ENCODE measurements at places on chromosomes 12 and 14.

DNA sequence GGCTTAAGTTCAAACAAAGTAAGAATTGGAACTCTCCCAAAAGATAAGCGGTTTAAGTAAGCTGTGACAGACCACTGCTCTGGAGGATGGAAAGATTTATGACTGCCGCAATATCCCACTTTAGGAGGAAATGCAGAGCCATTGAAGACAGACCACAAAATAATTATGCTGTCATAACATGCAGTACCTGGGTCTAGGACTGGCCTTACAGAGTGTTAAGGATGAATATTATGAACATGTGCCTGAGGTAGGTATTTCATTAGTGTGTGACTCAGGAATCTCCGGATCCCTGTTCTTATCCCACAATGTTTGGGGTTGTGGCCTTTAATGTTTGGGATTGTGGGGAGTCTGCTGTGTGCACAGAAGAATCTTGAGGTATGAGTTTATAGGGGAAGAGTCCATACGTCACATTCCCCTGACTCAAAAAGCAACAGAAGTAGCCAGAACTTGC is 114.9 kb downstream of the SAMD4A start:
- H3K27me3 ChIP-seq, result no peaks in the 10 kb centered on the region
- H3K36me3 ChIP-seq, result no peaks in the 10 kb centered on the region
- H3K4me3 ChIP-seq, result no peak overlapping the region
- peak overlapping the region; percentile 33 for H3K27ac ChIP-seq

GRCh38 chr12:14442221-14442881 is 76.9 kb downstream of the ATF7IP start:
- H3K4me3 ChIP-seq, result no peak overlapping the region
- H3K27ac ChIP-seq, result no peak overlapping the region
- H3K36me3 ChIP-seq, result peaks cover 69% of the 10 kb centered on the region

- peak overlapping the region; percentile 20 for H3K27ac ChIP-seq
- peak overlapping the region; percentile 83 for H3K4me3 ChIP-seq
- peaks cover 50% of the 10 kb centered on the region for H3K4me1 ChIP-seq
- H3K27me3 ChIP-seq, result no peaks in the 10 kb centered on the region
- H3K36me3 ChIP-seq, result peaks cover 35% of the 10 kb centered on the region
- peak; percentile 63 for DNase-seq
These were observed 10.2 kb upstream of the ITGB7 start for GRCh38 chr12:53217051-53217930.

DNA sequence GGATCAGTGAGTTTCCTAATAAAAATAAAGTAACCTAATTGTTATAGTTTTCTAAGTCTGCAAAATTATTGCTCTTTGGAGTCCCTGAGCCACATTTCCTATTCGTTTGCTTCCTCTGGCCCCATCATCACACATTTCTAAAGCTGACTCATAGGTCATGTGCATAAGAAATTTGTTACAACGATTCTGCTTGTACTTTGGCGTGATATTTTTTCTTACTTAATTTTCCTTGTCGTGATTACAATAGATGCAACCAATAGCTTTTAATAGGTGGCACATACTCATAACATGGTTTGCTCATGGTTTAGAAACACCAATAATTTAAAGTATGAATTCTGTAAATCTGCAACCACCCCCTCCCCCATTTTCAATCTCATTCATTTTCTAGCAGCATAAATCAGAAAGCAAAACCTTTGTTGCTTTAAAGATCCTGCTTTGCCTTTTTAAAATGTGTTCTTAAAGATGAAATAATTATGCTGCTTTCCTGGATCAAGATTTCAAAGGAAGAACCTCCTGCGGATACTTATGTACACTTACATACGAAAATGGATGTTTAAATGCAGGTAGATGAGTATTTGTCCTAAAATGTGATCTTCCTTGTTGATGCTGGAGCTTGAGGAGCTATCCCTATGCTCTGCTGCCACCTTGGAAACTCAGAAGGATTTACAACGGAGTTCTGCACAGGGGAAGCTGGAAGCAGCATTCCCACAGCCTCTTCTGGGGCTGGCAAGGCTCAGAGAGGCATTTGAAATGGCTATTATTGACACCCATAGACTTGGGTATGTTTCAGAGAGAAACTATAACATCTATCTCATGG is 1.7 kb upstream of the FLRT2 start:
- H3K27me3 ChIP-seq, result no peaks in the 10 kb centered on the region
- peak overlapping the region; percentile 73 for H3K27ac ChIP-seq
- peak overlapping the region; percentile 86 for H3K4me3 ChIP-seq
- H3K36me3 ChIP-seq, result no peaks in the 10 kb centered on the region

DNA sequence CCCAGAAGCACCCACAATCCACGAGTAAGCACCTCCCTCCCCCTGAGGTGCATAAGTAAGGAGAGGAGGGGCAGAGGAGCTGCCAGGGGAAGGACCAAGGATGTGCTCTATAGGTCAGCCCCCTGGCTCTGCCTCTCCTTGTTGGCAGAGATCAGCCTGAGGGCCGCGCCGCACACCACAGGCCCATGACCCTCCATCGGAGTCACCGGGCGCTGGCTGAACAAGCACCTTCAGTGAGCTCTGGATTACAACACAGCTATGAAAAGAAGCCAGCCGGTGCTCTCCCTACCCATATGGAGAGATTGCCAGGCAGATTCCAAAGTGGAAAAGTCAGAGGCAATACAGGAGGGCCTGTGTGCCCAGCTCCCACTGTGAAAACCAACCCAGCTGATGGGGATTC is 257.3 kb downstream of the GLT1D1 start:
- no peaks in the 10 kb centered on the region for H3K27me3 ChIP-seq
- H3K27ac ChIP-seq, result no peak overlapping the region
- DNase-seq, result no peak
- H3K4me3 ChIP-seq, result no peak overlapping the region
- H3K36me3 ChIP-seq, result no peaks in the 10 kb centered on the region
- no peaks in the 10 kb centered on the region for H3K4me1 ChIP-seq

- no peak overlapping the region for H3K27ac ChIP-seq
- H3K4me3 ChIP-seq, result no peak overlapping the region
- no peak for DNase-seq
- H3K27me3 ChIP-seq, result peaks cover 14% of the 10 kb centered on the region
These were observed 6.1 kb downstream of the ACSS3 start for GRCh38 chr12:81083906-81084513.

GRCh38 chr12:65355461-65355860 is 77.0 kb downstream of the MSRB3 start:
- peaks cover 8% of the 10 kb centered on the region for H3K4me1 ChIP-seq
- no peaks in the 10 kb centered on the region for H3K36me3 ChIP-seq
- no peak overlapping the region for H3K4me3 ChIP-seq

DNA sequence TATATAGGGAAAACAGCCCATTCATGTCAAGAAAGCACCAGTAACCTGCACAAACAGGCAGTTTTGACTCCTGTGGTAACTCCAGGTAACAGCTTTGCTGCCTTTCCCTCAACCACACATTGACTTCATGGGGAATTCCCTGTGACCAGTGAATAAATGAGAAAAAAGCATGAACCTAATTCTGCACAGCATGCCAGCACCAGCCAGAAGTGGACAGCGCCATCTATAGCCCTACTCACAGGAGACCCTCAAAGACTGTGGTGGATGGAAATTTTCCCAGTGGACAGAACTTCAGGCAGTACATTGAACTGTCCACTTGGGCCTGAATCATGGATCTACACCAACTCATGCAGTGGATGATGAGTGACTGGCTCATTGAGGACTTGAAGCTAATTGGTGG is 152.1 kb downstream of the SLC8A3 start:
- H3K4me3 ChIP-seq, result no peak overlapping the region
- H3K27ac ChIP-seq, result no peak overlapping the region
- peaks cover 13% of the 10 kb centered on the region for H3K27me3 ChIP-seq
- H3K36me3 ChIP-seq, result peaks cover 3% of the 10 kb centered on the region
- H3K4me1 ChIP-seq, result peaks cover 19% of the 10 kb centered on the region

DNA sequence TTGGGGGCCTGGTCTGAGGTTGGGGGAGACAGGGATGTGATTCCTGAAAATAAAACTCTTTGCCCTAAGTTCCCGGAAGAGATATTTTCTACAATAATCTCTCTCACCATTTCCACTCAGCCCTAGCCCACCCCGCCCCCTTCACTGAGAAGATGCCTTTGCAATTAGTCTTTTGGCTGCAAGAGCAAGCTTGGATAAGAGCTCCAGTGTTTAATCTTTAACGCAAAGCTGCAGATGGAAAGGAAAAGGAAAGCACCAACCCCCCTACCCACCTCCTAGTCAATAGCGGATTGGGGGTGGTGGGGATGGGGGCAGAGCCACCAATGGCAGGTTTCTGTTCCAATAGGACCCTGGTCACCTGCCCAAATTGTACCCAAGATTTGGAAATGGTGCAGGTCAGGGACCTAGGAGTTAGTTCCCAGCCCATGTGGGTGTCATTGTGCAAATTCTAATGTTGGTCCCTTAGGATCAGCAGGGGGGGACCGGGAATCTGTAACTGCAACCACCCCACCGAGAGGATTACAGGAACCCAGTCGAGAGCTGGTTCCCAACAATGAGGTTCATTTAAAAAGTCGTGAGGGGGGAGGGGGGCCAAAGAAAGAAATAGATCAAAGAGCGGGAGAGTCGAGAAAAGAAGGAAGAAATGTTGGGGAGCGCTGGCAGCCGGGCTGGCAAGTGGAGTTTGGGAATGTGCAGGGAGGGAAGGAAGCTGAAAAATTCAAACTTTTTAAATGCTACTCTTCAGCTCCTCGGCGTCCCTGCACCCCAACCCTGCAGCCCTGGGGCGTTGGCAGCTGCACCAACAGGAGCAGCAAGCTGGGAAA is 1.6 kb downstream of the ZFP36L1 start:
- H3K27ac ChIP-seq, result peak overlapping the region; percentile 97
- H3K4me3 ChIP-seq, result peak overlapping the region; percentile 98
- DNase-seq, result peak; percentile 49
- no peaks in the 10 kb centered on the region for H3K27me3 ChIP-seq
- peaks cover 15% of the 10 kb centered on the region for H3K4me1 ChIP-seq

GRCh38 chr12:128606051-128606450 is 217.7 kb downstream of the SLC15A4 start:
- H3K4me3 ChIP-seq, result no peak overlapping the region
- no peaks in the 10 kb centered on the region for H3K4me1 ChIP-seq
- H3K27me3 ChIP-seq, result no peaks in the 10 kb centered on the region
- no peak overlapping the region for H3K27ac ChIP-seq
- H3K36me3 ChIP-seq, result no peaks in the 10 kb centered on the region

- H3K36me3 ChIP-seq, result no peaks in the 10 kb centered on the region
- H3K4me1 ChIP-seq, result no peaks in the 10 kb centered on the region
- no peaks in the 10 kb centered on the region for H3K27me3 ChIP-seq
- H3K27ac ChIP-seq, result no peak overlapping the region
- DNase-seq, result no peak
These were observed 400.1 kb upstream of the DDHD1 start for GRCh38 chr14:53553221-53553620.

- peaks cover 14% of the 10 kb centered on the region for H3K4me1 ChIP-seq
- DNase-seq, result peak; percentile 75
- no peaks in the 10 kb centered on the region for H3K27me3 ChIP-seq
- peak overlapping the region; percentile 82 for H3K4me3 ChIP-seq
- H3K36me3 ChIP-seq, result peaks cover 19% of the 10 kb centered on the region
These were observed 550 bp downstream of the TEAD4 start for GRCh38 chr12:2959505-2960389.

GRCh38 chr14:90808759-90809529 is 7.3 kb downstream of the TTC7B start:
- H3K36me3 ChIP-seq, result no peaks in the 10 kb centered on the region
- no peak overlapping the region for H3K27ac ChIP-seq
- H3K4me1 ChIP-seq, result no peaks in the 10 kb centered on the region
- DNase-seq, result no peak
- no peaks in the 10 kb centered on the region for H3K27me3 ChIP-seq

- H3K36me3 ChIP-seq, result no peaks in the 10 kb centered on the region
- DNase-seq, result peak; percentile 65
These were observed 43.9 kb upstream of the CTDSP2 start for GRCh38 chr12:57890191-57891115.

DNA sequence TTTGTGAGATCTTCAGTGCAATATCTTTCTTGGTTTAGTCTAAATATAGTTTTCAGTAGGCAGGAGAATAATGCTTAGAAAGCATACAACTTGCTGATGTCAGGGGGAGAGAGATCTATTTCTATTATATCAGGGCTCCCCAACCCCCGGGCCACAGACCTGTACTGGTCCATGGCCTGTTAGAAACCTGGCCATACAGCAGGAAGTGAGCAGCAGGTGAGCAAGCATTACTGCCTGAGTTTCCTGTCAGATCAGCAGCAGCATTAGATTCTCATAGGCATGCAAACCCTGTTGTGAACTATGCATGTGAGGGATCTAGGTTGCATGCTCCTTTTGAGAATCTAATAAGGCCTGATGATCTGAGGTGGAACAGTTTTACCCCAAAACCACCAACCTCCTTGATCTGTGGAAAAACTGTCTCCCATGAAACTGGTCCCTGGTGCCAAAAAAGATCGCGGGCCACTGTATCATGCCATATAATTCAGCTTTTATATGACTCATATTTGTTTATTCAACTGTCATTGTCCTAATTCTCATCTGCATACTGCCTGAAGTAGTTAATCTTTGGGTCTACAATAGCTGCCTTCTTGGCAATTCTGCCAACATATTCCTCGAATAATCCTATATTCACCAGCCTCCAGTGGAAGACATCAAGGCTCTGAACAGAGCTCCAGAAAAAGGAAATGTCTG is 163.6 kb upstream of the DYRK2 start:
- no peak for DNase-seq
- H3K4me3 ChIP-seq, result no peak overlapping the region
- H3K4me1 ChIP-seq, result no peaks in the 10 kb centered on the region

DNA sequence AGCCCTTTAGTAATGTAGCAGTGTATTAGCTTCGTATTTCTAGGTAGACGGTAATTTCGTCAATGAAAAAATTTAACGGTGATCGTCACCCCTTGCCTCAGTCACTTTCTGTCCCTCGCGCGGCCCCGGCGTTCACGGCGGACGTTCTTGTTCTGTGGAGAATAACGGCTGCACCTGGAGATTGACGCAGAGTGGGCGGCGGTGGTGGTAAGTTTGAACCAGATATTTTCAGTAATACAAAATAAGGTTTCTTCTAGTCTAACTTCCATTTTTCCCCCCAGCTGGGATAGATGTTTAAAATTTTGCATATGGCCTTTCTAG is 341 bp downstream of the ZNF10 start:
- H3K27ac ChIP-seq, result peak overlapping the region; percentile 98
- peaks cover 54% of the 10 kb centered on the region for H3K36me3 ChIP-seq
- no peak for DNase-seq
- H3K27me3 ChIP-seq, result no peaks in the 10 kb centered on the region

GRCh38 chr14:67999290-67999689 is 179.7 kb downstream of the RAD51B start:
- H3K4me1 ChIP-seq, result peaks cover 13% of the 10 kb centered on the region
- DNase-seq, result no peak
- H3K4me3 ChIP-seq, result no peak overlapping the region
- H3K27me3 ChIP-seq, result no peaks in the 10 kb centered on the region
- peak overlapping the region; percentile 17 for H3K27ac ChIP-seq

DNA sequence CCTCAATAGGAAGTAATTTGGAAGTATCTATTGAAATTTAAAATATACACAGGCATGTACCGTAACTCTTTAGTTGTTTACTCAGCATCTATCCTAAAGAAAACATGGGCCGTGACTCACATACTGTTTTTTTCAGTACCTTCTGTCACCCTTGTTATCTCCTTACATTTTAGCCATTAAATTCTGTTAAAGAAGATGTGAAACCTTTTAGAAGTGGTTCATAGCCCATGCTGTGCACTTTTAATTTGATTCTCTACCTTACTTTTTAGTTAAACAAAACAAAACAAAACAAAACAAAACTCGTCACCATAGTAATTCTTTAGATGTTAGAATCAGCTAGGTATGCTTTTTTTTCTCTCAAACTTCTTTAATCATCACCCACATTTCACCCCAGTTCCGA is 494.4 kb upstream of the RGS6 start:
- no peak for DNase-seq
- no peaks in the 10 kb centered on the region for H3K36me3 ChIP-seq
- H3K27me3 ChIP-seq, result no peaks in the 10 kb centered on the region
- H3K27ac ChIP-seq, result peak overlapping the region; percentile 63
- no peak overlapping the region for H3K4me3 ChIP-seq

- H3K4me3 ChIP-seq, result no peak overlapping the region
- H3K36me3 ChIP-seq, result no peaks in the 10 kb centered on the region
- no peak overlapping the region for H3K27ac ChIP-seq
- H3K4me1 ChIP-seq, result no peaks in the 10 kb centered on the region
- no peak for DNase-seq
- H3K27me3 ChIP-seq, result no peaks in the 10 kb centered on the region
These were observed 525 bp upstream of the GPR68 start for GRCh38 chr14:91245029-91245428.
